A549 treated with Mapracorat at 1 μM for 4 hours (cell line): ENCODE measurements at places on chromosomes 7 and 10. TPM values are rescaled to one million over a fixed set of nuclear protein-coding genes. Genes with fewer than 3 reads are reported as not detected.

TAS2R41 gene
- total RNA-seq, result not detected in 5 replicates

PTPRN2 gene
- 0.72 to 1.5 TPM (median 1.0 TPM) in 5 replicates for total RNA-seq

VAX1 gene
- total RNA-seq, result 0.97 to 1.7 TPM (median 1.5 TPM) in 5 replicates

ZNF485 gene
- total RNA-seq, result 1.6 to 2.6 TPM (median 2.1 TPM) in 5 replicates

IFIT1B gene
- not detected in 5 replicates for total RNA-seq

KLF14 gene
- total RNA-seq, result 0.08 TPM in 1 of 5 replicates, not detected in the others

PDLIM1 gene
- total RNA-seq, result 200 to 216 TPM (median 210 TPM) in 5 replicates

AASS gene
- 0.06 to 0.12 TPM (median 0.06 TPM) in 5 replicates for total RNA-seq

REPIN1 gene
- total RNA-seq, result 61.3 to 88.2 TPM (median 85.5 TPM) in 5 replicates

RNF32 gene
- total RNA-seq, result 1.1 to 2.1 TPM (median 1.9 TPM) in 5 replicates

RSPH10B2 gene
- 0.17 TPM in 1 of 5 replicates, not detected in the others for total RNA-seq

PRSS58 gene
- not detected in 5 replicates for total RNA-seq

HDAC9 gene
- total RNA-seq, result 0.16 to 0.25 TPM (median 0.24 TPM) in 5 replicates

CNPY1 gene
- not detected in 5 replicates for total RNA-seq

H2BK1 gene
- not detected in 5 replicates for total RNA-seq

NUTM2A gene
- 0.08 TPM in 1 of 5 replicates, not detected in the others for total RNA-seq

LOXL4 gene
- total RNA-seq, result 1.2 to 1.7 TPM (median 1.6 TPM) in 5 replicates

TRIM50 gene
- not detected in 5 replicates for total RNA-seq

INPP5F gene
- total RNA-seq, result 8.4 to 11.4 TPM (median 9.9 TPM) in 5 replicates

SFTPA2 gene
- not detected in 5 replicates for total RNA-seq

MKX gene
- not detected in 5 replicates for total RNA-seq

SEC61G gene
- 340 to 473 TPM (median 349 TPM) in 5 replicates for total RNA-seq

PARD3 gene
- total RNA-seq, result 57.8 to 71.5 TPM (median 60.2 TPM) in 5 replicates

VIPR2 gene
- not detected in 5 replicates for total RNA-seq

FRMD4A gene
- 2.5 to 4.2 TPM (median 3.6 TPM) in 5 replicates for total RNA-seq

SHH gene
- 0.35 to 0.96 TPM (median 0.69 TPM) in 5 replicates for total RNA-seq

CRCP gene
- total RNA-seq, result 24.3 to 37.3 TPM (median 27.5 TPM) in 5 replicates

ADCY1 gene
- total RNA-seq, result 1.9 to 2.9 TPM (median 2.1 TPM) in 5 replicates

NEUROG3 gene
- not detected in 5 replicates for total RNA-seq

AMZ1 gene
- 0.02 TPM in 1 of 5 replicates, not detected in the others for total RNA-seq

GIMAP6 gene
- not detected in 5 replicates for total RNA-seq

MLXIPL gene
- 0.61 to 1.6 TPM (median 0.95 TPM) in 5 replicates for total RNA-seq

PCDH15 gene
- not detected in 5 replicates for total RNA-seq

OTUD1 gene
- total RNA-seq, result 2.7 to 4.2 TPM (median 3.4 TPM) in 5 replicates

FUOM gene
- 14.3 to 17.4 TPM (median 16.3 TPM) in 5 replicates for total RNA-seq

IGF2BP3 gene
- 21.3 to 32.5 TPM (median 29.1 TPM) in 5 replicates for total RNA-seq

RBM20 gene
- 2.3 to 3.2 TPM (median 3.0 TPM) in 5 replicates for total RNA-seq

MYL7 gene
- not detected in 5 replicates for total RNA-seq

CYP2E1 gene
- 0.15 to 0.37 TPM (median 0.23 TPM) in 4 of 5 replicates, not detected in the other for total RNA-seq

SPDYE8 gene
- total RNA-seq, result not detected in 5 replicates

GPNMB gene
- total RNA-seq, result 2.5 to 4.2 TPM (median 2.8 TPM) in 5 replicates

ANKRD7 gene
- total RNA-seq, result 0.28 to 0.58 TPM (median 0.32 TPM) in 4 of 5 replicates, not detected in the other

ABCB1 gene
- 0.20 to 0.51 TPM in 2 of 5 replicates, not detected in the others for total RNA-seq

PDK4 gene
- total RNA-seq, result 18.2 to 24.6 TPM (median 22.2 TPM) in 5 replicates

TUBB8 gene
- 0.07 to 0.16 TPM (median 0.09 TPM) in 4 of 5 replicates, not detected in the other for total RNA-seq

CALML5 gene
- total RNA-seq, result not detected in 5 replicates

ANKRD16 gene
- 9.2 to 11.8 TPM (median 11.1 TPM) in 5 replicates for total RNA-seq

MEST gene
- total RNA-seq, result 31.8 to 45.2 TPM (median 36.6 TPM) in 5 replicates

ADIRF gene
- total RNA-seq, result not detected in 5 replicates
